ENCODE measurements at places on chromosomes 11 and 22. TPM values are rescaled to one million over a fixed set of nuclear protein-coding genes. Genes with fewer than 3 reads are reported as not detected.

Gene DGCR8
- 12.8 TPM for total RNA-seq

Gene C11orf87
- not detected for total RNA-seq

Gene SPA17
- 15.3 TPM for total RNA-seq

Gene CCDC73
- not detected for total RNA-seq

Gene OR5B21
- not detected for total RNA-seq

Gene TMEM191C
- 0.13 TPM for total RNA-seq

Gene COMT
- 286 TPM for total RNA-seq

Gene ANGPTL5
- not detected for total RNA-seq

Gene OR6T1
- not detected for total RNA-seq

Gene SMC1B
- total RNA-seq: not detected

Gene CST6
- 22.1 TPM for total RNA-seq
